ENCODE measurements at places on chromosomes 3 and 15.

- DNase-seq, result no peak
These were observed 85.9 kb upstream of the ABHD2 start for GRCh38 chr15:89002281-89002761.

DNA sequence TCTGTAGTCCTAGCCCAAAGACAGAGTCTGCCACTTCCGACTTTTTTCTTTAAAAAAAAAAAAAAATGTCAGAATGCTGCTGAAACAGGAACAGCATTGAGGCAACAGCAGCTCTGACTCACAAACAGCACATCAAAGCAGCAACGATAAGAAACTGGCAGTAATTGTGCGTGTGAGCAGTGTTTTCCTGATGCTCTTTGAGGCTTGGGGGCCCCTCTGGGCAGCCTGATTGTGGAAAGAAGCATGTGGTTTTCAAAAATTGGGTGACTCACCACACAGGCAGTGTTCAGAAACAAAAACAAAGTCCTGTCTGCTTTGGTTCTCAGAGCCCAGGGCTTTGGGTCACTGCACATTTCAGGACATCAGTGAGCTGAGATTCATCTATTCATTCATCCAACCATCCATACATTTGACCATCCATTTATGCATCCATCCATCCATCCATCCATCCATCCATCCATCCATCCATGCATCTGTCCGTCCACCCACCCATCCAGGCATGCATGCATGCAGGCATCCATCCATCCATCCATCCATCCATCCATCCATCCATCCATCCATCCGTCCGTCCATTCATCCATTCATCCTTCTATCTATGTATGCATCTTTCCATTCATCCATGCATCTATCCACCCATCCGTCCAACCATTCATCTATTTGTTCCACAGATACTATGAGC lies 308.4 kb downstream of the RPLP1 start:
- DNase-seq, result peak; percentile 60

DNA sequence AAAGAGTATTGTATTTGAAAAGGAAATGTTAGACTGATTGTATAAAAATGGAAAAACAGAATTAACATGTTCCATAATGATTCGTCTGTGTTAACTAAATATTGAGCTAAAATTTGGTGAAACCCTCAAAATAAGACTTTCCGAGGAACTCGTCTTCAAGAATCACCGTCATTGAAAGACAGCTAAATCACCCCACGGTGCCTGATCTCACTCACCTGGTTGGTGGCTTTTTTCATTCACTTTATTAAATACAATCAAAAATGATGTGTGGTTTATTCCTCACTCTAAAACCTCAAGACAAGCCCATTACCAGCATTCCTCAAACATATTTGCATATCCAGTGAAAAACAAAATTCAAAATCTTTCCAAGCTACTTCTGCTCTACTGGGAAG lies 153.9 kb downstream of the FOXP1 start:
- DNase-seq, result no peak

DNA sequence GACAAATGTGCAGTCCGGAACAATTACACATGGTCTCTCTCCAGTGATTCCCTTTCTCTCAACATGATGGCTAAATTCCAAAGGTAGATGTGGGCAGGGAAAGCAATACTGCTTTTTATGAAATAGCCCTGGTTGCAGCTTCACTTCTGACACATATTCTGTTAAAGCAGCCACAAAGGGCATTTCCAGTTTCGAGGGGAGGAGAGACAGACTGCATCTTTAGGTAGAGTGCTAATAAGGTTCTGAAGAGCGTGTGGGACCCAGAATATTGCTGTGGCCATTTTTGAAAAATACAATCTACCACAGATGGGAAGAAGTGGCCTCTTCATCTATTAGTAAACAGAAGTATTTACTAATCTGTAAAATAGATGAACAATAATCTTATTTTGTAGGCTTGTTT lies 139.3 kb upstream of the PEX5L start:
- DNase-seq, result no peak

GRCh38 chr3:132804498-132804897 lies 82.3 kb upstream of the NPHP3 start:
- no peak for DNase-seq

DNA sequence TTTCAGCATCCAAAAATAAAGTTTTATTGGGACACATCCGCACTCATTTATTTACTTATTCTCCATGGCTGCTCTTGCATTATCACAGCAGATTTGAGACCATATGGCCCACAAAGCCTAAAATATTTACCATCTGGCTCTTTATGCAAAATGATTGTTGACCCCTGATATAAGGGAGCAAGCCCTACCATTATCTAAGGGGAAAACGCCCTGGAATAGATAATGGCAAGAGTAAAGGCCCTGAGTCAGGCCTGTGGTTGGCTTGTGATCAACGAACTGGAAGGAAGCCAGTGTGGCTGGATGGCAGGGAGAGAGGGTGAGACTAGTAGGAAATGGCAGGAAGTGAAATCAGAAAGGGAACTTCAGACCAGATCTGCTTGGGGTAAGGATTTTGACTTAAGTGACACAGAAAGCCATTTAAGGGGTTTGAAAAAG lies 24.6 kb upstream of the DMXL2 start:
- DNase-seq, result no peak

DNA sequence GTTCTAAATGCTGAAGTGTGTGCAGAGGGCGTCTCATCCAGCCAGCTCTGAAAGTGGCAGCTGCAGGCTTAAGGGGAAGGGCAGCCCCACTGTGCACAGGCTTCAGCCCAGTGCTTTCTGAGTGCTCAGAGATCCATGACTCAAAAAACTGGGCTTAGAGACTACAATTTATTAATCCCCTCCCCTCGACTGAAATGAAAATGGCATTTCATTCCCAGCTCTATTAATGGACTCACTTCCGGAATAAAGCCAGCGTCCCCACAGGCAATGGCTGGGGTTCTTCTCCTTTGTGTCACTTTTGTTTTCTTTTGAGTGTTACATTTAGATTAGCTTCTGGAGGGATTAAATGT lies 55.5 kb upstream of the PLXNA1 start:
- DNase-seq, result no peak

GRCh38 chr3:194736896-194737600 lies 51.4 kb downstream of the FAM43A start:
- DNase-seq, result no peak

DNA sequence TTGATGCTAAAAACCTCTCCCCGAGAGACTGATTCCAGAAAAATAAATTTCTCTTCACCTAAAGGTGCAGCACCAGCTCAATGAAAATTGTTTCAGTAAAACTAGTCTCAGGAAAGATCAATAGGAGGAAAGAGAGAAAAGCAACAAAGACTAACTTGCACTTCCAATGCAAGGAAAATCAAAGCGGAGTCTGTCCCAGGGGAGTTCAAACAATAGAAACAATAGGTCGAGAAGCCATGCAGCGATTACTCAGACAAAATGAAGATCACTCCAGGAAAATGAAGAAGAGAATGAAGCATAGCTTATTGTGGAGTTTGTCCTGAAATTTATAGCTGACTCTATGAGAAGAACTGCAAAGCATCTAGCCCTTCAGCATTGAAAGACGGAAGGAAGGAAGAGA lies 105.1 kb upstream of the FRMD4B start:
- DNase-seq, result no peak

DNA sequence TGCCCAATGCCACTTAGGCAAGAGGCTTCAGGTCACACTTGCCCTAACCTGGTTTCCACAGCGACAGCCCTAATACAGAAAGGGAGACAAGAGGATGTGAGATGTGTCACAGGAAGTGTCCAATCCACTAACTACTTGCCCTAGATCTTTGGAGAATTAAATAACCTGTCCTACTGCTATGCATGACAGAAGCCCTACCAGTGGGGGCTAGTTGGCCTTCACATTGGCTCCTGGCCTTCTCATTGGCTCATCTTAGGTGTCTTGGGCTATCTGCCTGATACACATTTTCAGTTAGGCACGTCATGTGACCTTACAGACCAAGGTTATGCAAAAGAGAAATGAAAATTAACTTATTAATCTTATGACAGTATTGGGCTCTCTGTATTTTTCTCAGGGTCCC lies 449.9 kb downstream of the FHIT start:
- DNase-seq, result no peak

DNA sequence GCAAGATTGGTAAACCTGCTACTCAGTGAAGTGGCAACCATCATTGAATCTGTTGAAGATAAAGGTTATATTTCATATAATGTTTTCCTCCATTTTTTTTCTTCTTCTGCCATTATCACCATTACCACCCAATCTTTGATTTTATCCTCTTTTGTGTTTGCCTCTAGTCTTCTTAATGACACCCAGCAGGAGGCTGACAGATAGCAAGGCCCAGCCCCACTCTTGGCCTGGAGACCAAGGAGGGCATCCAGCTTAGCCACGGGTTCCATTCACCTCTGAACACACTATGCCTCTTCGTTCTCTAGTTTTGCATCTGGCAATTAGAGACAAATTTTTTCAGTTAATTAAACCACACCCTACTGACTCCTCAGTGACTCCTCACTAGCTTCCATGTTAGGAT lies 129.7 kb downstream of the TPRG1 start:
- no peak for DNase-seq

GRCh38 chr15:70286113-70286806 lies 188.5 kb upstream of the TLE3 start:
- no peak for DNase-seq

DNA sequence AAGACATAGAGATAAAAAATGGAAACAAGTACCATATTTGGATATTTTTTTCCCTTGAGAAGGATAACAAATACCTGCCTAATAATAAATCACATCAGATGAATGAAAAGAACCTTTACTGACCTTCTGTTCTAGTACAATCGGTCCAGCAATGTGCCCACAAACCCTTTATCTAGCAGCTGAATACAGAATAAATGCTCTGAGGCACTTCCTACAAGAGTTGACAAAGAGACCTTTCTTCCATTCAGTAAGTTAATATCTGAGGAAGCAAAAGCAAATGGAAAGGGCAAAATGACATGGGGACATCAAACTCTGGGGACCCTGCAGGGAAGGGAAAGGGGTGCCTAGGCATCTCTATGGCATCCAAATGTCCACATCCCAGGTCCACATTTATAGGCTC lies 115.8 kb downstream of the NEK10 start:
- DNase-seq, result no peak

DNA sequence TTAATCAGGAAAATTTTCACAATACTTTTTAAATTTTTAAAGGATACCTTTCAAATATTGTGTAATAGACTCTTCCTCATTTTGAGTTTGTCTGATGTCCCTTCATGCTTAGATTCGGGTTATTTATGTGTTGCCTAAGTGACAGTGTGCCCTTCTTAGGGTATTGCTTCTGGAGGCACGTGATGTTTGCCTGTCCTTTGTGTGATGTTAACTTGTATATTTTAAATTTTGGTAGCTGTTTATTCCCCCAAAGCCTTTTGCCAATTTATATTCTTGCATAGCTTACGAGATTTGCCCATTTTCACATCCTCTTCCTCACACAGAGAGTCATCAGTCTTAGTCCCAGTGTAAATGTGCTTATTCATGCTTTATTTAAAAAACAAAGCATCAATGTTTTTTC lies 433.1 kb downstream of the EPHB1 start:
- DNase-seq, result no peak

DNA sequence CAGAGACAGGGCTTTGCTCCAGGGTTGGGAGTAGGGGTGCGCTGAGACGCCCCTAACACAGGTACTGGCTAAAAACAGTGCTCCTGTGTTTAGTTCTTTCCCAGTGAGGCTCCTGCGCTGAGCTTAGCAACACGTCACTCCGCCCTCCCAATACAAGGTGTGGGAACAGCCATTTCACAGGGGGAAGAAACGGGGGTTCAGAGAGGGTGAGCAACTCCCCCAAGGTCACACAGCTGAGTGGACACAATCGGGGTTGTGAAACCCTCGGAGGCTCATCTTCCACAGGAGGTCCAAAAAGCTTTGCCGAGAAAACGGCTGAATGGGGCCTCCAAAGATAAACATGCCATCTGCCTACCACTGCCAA lies 628 bp downstream of the PRRT3 start:
- no peak for DNase-seq

DNA sequence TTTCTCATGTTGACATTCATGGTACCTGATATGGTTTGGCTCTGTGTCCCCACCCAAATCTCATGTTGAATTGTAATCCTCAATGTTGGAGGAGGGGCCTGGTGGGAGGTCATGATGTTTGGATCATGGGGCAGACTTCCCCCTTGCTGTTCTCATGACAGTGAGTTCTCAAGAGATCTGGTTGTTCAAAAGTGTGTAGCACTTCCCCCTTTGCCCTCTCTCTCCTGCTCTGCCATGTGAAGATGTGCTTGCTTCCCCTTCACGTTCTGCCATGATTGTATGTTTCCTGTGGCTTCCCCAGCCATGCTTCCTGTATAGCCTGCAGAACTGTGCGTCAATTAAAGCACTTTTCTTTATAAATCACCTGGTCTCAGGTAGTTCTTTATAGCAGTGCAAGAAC lies 3.3 kb upstream of the UBL7 start:
- no peak for DNase-seq

GRCh38 chr3:110243081-110243480 lies 828.5 kb upstream of the NECTIN3 start:
- DNase-seq, result no peak

- DNase-seq, result no peak
These were observed 348.3 kb upstream of the TMCO5A start for GRCh38 chr15:37586011-37586583.

DNA sequence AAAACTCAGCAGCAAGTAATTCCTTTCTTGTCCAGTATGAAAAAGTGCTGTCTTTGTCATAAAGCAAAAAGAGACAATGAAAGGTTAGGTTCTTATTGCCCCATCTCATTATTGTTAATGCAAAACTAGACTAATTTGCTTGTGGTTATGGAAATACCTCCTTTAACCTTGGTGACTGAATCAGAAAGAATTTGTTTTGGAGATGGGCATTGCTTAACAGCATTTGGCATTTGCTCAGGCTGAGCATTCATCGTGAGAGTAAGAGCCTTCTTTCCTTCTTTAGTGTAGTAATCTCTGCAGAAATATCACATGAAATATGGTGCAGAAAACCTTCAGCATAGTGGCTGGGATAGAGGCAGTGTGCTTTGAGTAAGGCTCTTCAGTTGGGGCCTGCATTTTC lies 103.1 kb downstream of the CNTN6 start:
- no peak for DNase-seq

GRCh38 chr15:59298225-59298853 lies 74.3 kb downstream of the MYO1E start:
- no peak for DNase-seq

GRCh38 chr3:12695112-12695511 lies 31.2 kb upstream of the RAF1 start:
- no peak for DNase-seq

DNA sequence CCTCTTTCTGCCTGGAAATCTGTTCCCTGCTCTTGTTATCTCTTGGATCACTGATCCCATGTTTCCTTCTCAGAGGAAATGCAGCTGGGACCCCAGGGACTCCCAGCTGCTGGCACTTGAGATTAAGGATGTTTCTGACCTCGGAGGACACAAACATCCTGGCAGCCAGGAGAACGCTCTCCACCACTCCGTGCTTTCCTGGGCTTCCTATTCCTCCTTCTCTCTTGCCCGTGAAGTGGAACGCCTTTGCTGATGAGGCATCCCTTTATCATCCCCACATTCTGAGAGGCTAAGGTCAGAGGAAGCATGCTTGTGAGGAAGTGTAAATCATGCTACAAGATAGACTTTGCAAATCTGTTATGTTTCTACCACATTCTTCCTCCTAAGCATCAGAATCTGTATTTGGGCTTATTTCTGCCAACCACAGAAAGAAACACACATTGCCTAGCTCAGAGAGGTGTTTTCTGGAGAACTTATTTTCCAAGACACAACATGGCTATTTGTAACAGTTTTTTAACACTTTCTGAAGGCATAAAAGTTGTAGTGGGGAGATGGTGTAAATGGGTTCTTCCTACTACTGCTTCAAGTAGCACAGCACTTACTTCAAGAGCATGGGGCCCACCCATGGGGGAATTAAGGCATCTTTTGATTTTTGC lies 25.6 kb upstream of the LDHAL6B start:
- DNase-seq, result no peak
